ENCODE measurements at places on chromosomes 4 and X. TPM values are rescaled to one million over a fixed set of nuclear protein-coding genes. Genes with fewer than 3 reads are reported as not detected.

Gene STPG2
- not detected for total RNA-seq

GRCh38 chr4:169283114-169283509 lies 12.4 kb upstream of the SH3RF1 start:
- no peaks in the 10 kb centered on the region for H3K4me1 ChIP-seq
- H3K27me3 ChIP-seq, result peaks cover 15% of the 10 kb centered on the region
- H3K36me3 ChIP-seq, result no peaks in the 10 kb centered on the region

Gene HTRA3
- not detected for total RNA-seq

GRCh38 chr4:141503260-141503659 lies 133.1 kb upstream of the IL15 start:
- H3K27ac ChIP-seq, result no peak overlapping the region
- H3K4me3 ChIP-seq, result no peak overlapping the region
- H3K27me3 ChIP-seq, result no peaks in the 10 kb centered on the region
- no peaks in the 10 kb centered on the region for H3K36me3 ChIP-seq
- DNase-seq, result no peak

DNA sequence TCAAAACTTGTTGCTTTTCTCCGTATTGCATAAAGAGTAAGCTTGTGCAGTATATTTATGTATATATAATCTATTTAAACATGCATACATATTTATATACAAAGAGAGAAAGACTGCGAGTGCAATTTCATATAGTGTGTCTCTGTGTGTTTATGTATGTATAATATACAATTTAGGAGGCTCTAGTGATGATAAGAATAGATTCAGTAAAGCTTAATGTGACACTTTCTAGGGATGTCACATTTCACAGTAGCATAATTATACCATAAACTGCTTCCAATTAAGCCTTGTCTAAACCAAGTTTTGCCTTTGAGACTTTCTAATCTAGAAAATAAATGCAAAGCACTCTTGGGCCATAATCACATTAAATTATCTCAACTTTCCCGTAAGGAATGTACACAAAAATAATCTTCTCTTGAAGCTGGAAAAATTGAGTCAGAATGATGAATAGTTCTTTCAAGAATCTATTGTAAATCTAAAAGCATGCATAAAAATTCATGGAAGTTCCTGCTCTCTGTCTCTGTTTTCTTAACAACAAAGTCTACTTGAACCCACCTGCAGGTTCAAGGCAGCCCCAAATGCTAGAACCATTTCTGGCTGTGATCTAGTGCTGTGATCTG lies 114.1 kb upstream of the NPY2R start:
- H3K27ac ChIP-seq, result no peak overlapping the region
- H3K27me3 ChIP-seq, result no peaks in the 10 kb centered on the region
- H3K36me3 ChIP-seq, result no peaks in the 10 kb centered on the region
- no peak for DNase-seq

DNA sequence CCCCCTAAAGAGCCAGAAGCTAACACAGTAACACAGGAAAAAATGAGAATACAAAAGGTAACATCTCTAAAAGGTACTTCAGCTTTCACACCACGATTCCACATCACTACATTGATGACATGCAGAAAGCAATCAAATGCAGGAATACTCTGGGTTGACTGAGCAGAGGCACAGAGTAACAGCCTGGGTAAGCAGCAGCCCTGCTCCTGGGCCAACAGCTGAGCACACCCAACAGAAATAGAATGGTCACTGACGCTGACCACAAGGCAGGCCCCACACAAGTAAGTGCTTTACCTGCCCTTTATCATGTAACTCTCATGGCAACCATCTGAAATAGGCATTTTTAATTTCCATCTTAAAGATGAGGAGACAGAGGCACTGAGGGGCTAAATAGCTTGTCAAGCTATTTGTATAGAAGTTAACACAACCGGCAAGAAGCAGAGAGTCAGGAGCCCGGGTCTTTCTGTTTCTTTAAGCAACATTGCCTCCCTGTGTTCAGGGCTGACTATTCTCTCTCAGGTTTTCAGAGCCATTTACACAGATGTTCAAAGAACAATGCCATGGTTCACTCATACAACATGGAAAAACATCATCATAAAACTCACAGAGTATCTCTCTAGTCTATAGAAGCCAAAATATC lies 168.9 kb downstream of the ZNF674 start:
- H3K4me1 ChIP-seq, result peaks cover 10% of the 10 kb centered on the region
- no peak for DNase-seq
- H3K4me3 ChIP-seq, result no peak overlapping the region
- H3K27ac ChIP-seq, result no peak overlapping the region
- H3K36me3 ChIP-seq, result no peaks in the 10 kb centered on the region
- H3K27me3 ChIP-seq, result peaks cover 5% of the 10 kb centered on the region

Gene SMIM10L2A
- total RNA-seq, result 0.21 TPM

Gene TCEAL7
- total RNA-seq, result not detected

DNA sequence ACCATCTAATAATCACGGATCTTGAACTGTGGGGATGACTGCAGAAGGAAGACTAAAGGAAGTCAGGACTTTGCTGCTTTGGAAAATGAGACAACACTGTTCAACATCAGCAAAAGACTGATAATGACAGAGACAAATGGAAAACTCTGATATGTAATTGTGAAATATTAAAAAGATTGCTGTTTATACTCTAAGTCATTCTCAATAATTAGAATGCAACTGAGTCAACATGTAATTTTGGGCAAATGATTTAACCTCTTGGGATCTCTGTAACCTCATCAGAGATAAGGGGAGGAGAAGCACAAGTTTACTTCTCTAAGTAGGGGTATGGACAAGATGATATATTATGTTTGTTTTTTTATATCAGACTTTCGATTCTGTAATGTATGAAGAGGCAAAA lies 121.9 kb downstream of the GASK1B start:
- H3K4me1 ChIP-seq, result no peaks in the 10 kb centered on the region
- no peak overlapping the region for H3K4me3 ChIP-seq
- H3K36me3 ChIP-seq, result no peaks in the 10 kb centered on the region
- no peak for DNase-seq
- H3K27ac ChIP-seq, result no peak overlapping the region
